ENCODE measurements at places on chromosomes 5 and 9.

DNA sequence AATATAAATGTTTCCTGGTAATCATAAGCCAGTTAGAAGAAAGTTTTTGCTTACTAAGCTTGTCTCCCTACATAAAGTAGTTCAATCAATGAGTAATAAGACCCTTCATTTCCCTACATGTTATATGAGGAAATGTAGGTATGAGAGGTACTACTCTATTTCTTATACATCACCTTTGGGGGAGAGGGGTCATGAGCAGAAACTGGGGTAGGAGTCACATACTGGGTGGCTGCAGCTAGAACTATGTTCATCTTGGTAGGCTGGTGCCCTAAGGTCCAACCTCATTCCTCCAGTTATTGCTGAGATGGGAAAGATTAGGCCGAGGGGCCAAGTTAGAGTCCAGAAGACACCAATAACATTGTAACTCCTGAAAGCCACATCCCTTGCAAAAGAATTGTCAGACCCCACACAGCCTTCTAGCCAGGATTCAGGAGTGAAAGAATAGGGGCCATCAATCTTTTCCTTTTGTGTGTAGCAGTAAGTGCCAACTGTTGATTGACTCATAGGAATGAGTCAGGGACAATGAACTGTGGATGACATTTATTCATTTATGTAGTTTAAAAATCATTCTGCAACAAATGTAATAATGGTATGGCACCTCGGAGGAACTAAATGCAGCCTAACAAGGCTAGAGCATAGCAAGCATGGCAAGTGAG is 21.6 kb upstream of the SREK1 start:
- no peak for DNase-seq

DNA sequence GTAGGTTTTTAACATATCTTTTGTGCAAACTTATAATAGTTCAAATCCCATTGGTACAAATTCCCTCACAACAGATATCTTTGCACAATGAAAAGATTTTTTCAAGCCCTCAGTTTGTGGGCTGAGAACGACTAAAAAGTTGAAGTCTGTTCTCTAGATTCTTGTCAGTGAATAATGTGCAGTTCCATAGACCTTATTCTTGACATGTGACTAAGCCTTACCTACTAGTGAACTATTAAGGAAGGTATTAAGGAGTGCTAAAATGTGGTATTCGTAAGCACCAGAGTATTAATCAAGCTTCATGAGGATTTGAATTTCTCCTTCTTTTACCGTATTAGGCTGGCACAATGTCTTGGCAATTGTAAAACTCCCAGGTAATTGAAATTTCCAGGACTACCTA is 205.6 kb upstream of the DMRTA1 start:
- DNase-seq, result no peak

GRCh38 chr5:137287569-137287968 is 211.6 kb downstream of the SPOCK1 start:
- DNase-seq, result no peak

- DNase-seq, result peak; percentile 58
Measured at GRCh38 chr5:60810438-60811085, 33.5 kb downstream of the ELOVL7 start.
